ENCODE measurements at places on chromosomes 11 and 22.
A peak's percentile ranks its signal among the peaks of the same experiment; 100 is the strongest.

DNA sequence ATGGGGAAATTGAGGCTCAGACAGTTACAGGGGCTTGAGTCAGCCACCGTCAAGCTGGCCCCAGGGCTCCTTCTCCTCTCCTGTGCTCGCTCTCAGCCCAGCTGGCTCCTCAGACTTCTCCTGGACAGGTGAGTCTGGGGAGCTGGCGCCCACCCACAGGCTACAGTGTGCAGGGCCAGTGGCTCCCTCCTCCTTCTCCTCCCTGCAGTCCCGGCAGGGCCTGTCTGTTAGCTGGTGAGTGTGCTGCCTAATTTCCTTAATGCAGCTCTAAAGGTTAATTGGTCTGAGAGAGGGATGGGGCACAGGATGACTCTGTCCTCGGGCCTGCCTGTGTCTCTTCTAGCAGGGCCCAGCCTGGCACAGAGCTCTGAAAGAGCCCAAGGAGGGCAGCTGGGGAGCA, 31.7 kb downstream of the LMO1 start:
- no peak for DNase-seq

- no peak for DNase-seq
Measured at GRCh38 chr11:128664317-128664716, 29.6 kb upstream of the FLI1 start.

- peak; percentile 76 for DNase-seq
Measured at GRCh38 chr22:39170825-39171622, 18.5 kb upstream of the CBX7 start.

- no peak for DNase-seq
Measured at GRCh38 chr22:38479096-38479837, 11.4 kb downstream of the KDELR3 start.

- no peak for DNase-seq
Measured at GRCh38 chr11:43172477-43172876, 139.3 kb upstream of the API5 start.

GRCh38 chr11:75170516-75171201, 19.8 kb downstream of the SLCO2B1 start:
- no peak for DNase-seq

DNA sequence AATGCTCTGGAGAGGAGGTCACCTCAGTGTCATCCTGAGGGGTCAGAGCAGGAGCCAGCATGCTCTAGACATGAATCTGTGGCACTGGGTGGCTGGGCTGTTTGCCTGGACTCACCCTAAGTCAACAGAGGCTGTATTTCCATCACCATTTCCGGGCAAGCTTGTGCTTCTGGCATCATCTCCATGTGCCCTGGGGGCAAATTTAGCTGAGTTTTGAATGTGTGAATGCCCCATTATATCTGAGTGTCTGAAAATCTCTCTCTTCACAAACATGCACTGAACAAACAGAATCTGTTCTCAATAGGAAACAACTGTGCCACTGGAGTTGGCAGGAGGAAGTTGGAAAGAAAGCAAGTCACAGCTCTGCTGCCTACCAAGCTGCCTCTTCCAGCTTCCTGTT, 356.2 kb downstream of the GRM5 start:
- DNase-seq: no peak

- DNase-seq: no peak
Measured at GRCh38 chr11:73284106-73284505, 12.0 kb downstream of the P2RY6 start.

DNA sequence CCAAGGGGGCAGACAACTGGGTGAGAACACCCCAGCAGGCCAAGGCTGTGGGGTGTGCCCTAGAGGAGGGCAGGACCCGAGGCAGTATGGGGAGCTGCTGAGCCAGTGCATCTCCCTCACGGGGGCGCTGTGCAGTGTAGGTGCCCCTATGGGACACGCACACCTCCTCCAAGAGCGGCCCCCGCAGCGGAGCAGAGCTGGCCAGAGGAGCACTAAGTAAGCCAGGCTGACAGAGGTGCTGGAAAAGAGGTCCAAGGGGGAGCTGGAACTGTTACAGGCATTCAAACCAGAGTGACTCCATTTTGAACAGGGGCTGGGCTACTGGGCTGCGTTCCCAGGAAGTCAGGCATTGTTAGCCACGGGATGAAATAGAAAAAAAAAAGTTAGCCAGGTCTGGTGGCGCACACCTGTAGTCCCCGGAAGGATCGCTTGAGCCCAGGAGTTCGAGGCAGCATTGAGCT, 41.8 kb downstream of the TST start:
- peak; percentile 43 for DNase-seq

DNA sequence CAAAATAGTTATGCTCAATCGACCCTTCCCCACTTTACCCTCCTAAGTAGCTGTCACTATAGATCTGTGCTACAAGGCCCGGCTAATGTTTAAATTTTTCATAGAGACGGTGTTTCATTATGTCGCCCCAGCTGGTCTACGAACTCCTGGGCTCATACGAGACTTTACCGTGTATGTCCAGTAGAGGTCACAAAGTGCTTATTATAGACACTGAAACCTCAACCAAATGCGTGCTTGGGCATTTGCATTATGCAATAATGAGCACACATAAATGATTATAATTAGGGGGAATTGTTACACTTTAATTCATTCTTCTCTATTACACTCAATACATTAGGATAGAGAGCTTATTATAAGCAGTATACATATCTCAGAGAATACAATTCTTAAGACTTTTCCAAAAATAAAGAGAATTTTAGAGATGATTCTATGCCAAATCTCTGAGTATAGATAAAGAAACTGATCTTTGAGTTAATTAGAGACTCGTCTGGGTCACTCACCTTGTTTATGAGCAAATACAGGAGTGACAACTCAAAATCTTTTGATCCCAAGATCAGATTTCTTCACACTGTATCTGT, 12.5 kb upstream of the MRPL16 start:
- no peak for DNase-seq

- DNase-seq: no peak
Measured at GRCh38 chr22:46972901-46973831, 210.7 kb downstream of the TBC1D22A start.

GRCh38 chr11:126607374-126607773, 251.9 kb downstream of the ST3GAL4 start:
- DNase-seq: no peak

DNA sequence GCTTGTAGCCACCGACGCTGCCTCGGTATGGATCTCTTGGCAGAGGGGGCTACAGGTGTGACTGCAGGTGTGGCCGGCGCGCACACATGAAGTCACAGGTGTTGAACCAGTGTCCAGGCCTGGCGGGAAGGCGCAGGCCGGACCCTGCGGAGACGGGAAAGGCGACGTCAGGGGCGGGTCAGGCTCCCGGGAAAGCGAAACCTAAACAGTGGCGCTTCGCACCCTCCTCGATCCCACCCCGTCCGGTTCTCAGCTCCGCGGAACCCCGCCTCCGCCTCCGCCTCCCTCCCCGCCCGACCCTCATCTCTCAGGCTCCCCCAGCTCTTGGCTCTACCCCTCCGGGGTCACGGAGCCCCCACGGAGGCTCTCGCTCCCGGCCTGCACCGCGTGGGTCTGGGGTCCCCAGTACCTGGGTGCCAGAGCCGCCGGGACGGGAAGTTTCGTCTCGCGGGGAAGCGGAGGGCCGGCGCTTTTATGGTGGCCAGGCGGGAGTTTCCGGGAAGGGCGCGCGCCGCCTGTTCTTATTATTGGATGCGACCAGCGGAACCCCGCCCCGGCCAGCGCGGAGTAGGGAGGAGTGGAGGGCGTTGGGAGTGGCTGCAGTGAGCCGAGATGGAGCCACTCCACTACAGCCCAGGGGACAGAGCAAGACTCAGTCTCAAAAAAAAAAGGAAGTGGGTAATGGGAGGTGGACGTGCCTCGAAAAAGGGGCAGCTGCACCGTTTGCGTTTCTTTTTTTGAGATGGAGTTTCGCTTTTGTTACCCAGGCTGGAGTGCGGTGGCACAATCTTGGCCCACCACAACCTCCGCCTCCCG, at the start of gene IRF7:
Gene IRF7, minus strand, starts transcription at position 447 of the 816 bp plus-strand sequence. CDS start 586 bp downstream, outside the sequence.
- DNase-seq: peak; percentile 65

GRCh38 chr11:20089796-20090653, 70.2 kb downstream of the DBX1 start:
- no peak for DNase-seq

DNA sequence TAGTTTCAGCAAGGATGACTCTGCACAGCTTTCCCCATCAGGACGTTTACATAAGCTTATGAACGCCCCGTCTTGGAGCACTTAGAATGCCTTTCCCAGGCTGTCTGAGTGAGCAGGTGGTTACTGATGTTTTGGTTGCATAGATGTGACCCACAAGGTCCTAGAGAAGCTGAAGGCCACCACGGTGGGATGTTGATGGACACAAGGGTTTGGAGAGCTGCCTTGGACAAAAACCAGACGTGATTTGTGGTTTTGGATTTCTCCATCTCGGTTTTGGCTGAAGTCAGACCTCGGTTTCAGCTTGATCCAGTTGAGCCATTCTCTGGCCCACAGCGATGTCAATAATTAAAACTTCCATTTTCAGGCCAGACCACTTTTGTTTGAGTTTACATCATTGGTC, 151.9 kb downstream of the LDLRAD3 start:
- no peak for DNase-seq

GRCh38 chr11:66052664-66052982, 459 bp downstream of the SF3B2 start:
- DNase-seq: no peak

GRCh38 chr11:66271816-66272215, 3.4 kb downstream of the RAB1B start:
- no peak for DNase-seq

GRCh38 chr11:70882716-70883085, 369.7 kb downstream of the SHANK2 start:
- DNase-seq: no peak

GRCh38 chr11:45856044-45856468, 8.8 kb downstream of the CRY2 start:
- no peak for DNase-seq

GRCh38 chr11:119912229-119912628, 183.2 kb upstream of the NECTIN1 start:
- DNase-seq: no peak

DNA sequence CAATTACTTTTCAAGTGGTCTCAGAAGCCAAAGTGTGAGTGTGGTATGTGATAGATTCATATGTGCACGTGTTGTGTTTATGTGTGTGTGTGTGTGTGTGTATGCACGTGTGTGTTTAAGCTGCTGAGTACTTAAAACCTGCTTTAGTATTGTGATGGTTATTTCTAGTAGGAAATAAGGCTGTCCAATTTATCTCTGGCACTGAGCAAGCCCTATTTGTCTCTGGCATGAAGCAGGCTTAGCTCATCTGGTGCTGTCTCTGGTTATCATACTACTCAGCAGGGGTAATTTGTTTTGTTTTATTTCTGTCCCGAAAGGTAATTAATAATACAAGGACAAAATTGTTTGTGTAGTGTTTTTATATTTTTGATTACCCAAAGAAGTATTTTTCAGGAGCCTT, 333.7 kb downstream of the FAT3 start:
- no peak for DNase-seq

DNA sequence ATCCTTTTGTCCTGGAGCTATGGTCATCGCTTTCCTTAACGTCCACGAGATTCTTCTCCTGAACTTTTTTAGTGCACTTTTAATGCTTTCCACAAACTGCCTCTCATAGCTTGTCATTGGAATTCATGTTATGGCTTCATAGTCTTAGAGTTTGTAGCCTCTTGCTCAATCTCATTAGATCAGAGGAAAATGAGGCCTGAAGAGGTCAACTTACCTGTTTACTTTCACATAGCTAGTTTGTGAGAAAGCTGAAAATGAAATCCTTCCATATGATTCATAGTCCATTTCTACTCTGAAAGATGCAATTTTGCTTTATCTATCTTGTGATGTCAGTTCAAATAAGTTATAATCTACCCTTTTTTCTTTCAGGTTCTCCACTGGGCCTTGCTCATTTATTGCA, 1747.2 kb upstream of the RAG2 start:
- DNase-seq: no peak

DNA sequence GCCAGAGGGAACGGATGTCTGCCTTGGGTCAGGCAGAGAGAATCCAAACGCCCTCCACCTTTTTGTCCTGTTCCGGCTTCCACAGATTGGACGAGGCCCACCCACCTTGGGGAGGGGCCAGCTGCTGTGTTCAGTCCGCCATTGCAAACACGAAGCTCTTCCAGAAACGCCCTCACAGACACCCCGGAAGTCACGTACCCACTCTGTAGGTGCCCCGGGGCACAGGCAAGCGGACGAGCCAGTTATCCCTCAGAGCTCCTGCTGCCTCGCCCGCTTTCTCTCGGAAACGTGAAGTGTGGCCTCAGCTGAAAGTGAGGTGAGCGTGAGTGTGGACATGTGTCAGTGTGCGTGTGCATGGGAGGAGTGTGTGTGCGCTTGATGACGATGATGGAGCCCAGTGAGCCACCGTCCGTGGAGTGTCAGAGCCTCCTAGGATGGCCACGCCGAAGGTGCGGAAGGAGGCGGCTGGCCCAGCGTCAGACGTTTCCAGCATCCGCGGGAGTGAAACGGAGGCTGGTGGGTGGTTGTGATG, 869.2 kb downstream of the TBC1D22A start:
- no peak for DNase-seq

GRCh38 chr22:36762687-36763260, 13.1 kb downstream of the IFT27 start:
- DNase-seq: no peak

GRCh38 chr22:39278040-39278439, 33.3 kb upstream of the PDGFB start:
- no peak for DNase-seq

- DNase-seq: no peak
Measured at GRCh38 chr11:117860139-117860538, 16.3 kb downstream of the FXYD6 start.

DNA sequence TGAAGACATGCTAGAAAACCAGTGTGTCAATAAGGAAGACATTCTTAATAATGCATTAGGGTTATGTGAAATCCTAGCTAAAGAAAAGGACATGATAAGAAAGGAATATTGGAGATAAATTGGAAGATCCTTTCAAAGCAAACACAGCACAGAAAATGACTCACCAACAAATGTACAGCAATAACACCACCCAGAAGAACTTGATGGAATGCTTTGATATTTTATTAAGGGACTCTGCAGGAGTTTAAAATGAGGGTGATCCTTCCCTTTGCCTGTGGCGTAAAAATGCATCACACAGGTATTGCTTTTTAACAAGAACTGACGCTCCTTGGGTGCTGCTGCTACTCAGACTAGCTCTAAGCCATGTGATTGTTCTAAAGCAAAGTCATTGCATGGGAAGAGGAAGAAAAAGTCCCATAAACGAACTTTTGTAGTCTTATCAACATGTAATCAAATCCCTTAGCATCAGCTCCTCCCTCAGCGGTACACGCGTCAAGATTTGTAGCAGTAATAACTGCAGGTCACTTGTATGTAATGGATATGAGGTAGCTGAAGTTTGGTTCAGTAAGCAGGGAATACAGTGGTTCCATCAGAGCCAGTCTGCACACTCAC, 48.4 kb upstream of the EED start:
- DNase-seq: no peak
